Tibial nerve (tissue), 4 donors: ENCODE measurements at places on chromosomes 11 and 22. TPM values are rescaled to one million over a fixed set of nuclear protein-coding genes. Genes with fewer than 3 reads are reported as not detected.
A peak's percentile ranks its signal among the peaks of the same experiment; 100 is the strongest.

The TMPRSS4 gene
- total RNA-seq: not detected

DNA sequence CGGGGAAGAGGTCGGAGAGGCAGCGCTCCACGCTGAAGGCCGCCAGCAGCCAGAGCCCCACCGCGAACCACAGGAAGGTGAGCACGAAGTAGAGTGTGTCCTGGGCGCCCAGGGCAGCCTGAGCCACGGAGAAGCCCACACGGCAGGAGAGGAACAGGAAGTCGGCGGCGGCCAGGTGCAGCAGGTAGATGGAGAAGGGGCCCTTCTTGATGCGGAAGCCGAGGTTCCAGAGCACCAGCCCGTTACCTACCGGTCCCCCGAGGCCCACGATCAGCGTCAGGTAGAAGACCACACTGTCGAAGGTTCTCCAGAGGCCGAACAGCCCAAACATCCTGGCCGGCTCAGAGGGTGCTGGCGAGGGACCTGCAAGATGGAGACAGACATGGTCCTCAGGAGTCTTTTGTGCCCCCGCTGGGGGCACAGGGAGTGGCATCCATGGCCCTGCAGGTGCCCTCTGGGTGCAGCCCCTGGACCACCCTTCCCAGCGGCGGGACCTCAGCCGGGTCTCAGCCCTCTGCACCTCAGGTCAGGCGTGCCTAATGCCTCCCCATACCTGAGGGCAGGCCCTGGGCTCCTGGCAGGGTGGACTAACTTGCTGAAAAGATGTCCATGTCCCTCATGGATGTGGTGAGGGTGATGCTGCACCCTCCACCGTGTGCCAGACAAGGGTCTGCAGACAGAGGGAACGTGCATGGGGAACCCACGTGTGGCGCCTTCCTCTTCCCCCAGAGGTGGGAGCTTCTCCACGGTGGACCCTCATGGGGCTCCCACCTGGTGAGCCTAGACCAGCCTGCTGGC, at the start of gene MRGPRG:
Gene MRGPRG (minus strand): TSS at position 331 of the 798 bp plus-strand sequence. CDS start 0 bp downstream, at position 331.
- H3K4me3 ChIP-seq: no peak within 1 kb of the TSS
- peaks cover 86% of the 10 kb centered on the region for H3K27me3 ChIP-seq
- H3K36me3 ChIP-seq: no peaks in the 10 kb centered on the region
- no peaks in the 10 kb centered on the region for H3K4me1 ChIP-seq

The SNX32 gene
- 1.5 TPM for total RNA-seq

GRCh38 chr22:29750559-29751538, 16.0 kb downstream of the ZMAT5 start:
- no peaks in the 10 kb centered on the region for H3K27me3 ChIP-seq
- H3K4me3 ChIP-seq: no peak overlapping the region
- H3K4me1 ChIP-seq: no peaks in the 10 kb centered on the region
- no peak overlapping the region for H3K27ac ChIP-seq
- peaks cover 9% of the 10 kb centered on the region for H3K36me3 ChIP-seq
- no peak for DNase-seq

GRCh38 chr22:43293655-43294392, 49.3 kb downstream of the SCUBE1 start:
- H3K27ac ChIP-seq: peak overlapping the region; percentile 36
- H3K36me3 ChIP-seq: no peaks in the 10 kb centered on the region
- no peaks in the 10 kb centered on the region for H3K27me3 ChIP-seq
- H3K4me1 ChIP-seq: no peaks in the 10 kb centered on the region
- H3K4me3 ChIP-seq: no peak overlapping the region

The HTR3B gene
- total RNA-seq: not detected

GRCh38 chr11:126840201-126840886, 160.2 kb downstream of the KIRREL3 start:
- no peak overlapping the region for H3K27ac ChIP-seq
- H3K36me3 ChIP-seq: no peaks in the 10 kb centered on the region
- no peaks in the 10 kb centered on the region for H3K4me1 ChIP-seq
- no peak for DNase-seq

DNA sequence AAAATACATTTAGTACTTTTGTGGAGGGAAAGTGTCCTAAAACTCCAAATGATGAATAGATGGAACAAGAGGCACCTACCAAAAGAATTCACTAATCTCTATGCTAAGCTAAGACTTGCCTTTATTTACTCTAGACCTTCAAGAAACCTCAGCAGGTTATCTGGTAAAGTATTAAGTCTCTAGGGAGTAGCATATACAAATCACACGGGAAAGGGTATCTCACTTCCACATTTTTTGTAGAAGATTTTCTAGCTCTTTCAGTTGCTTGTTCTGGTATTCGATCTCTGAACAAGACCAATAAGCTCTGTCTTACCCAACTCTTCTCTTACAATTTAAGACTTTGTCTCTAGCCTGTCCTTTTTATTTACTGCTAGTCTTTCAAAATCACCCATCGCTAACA, 18.1 kb upstream of the CADM1 start:
- no peak overlapping the region for H3K27ac ChIP-seq
- H3K4me1 ChIP-seq: no peaks in the 10 kb centered on the region
- H3K4me3 ChIP-seq: no peak overlapping the region
- H3K27me3 ChIP-seq: no peaks in the 10 kb centered on the region

The GPHA2 gene
- total RNA-seq: not detected
